Chondrocyte (in vitro differentiated cells): ENCODE measurements at places on chromosomes 2 and 18. TPM values are rescaled to one million over a fixed set of nuclear protein-coding genes. Genes with fewer than 3 reads are reported as not detected.

- DNase-seq = no peak
- H3K4me3 ChIP-seq = no peak overlapping the region
- peaks cover 10% of the 10 kb centered on the region for H3K4me1 ChIP-seq
These were observed 59.4 kb upstream of the NEDD4L start for GRCh38 chr18:57984490-57985115.

GRCh38 chr2:216056739-216057138 lies 24.9 kb downstream of the PECR start:
- H3K27me3 ChIP-seq = no peaks in the 10 kb centered on the region
- DNase-seq = no peak
- H3K4me3 ChIP-seq = no peak overlapping the region
- peaks cover 11% of the 10 kb centered on the region for H3K4me1 ChIP-seq

DNA sequence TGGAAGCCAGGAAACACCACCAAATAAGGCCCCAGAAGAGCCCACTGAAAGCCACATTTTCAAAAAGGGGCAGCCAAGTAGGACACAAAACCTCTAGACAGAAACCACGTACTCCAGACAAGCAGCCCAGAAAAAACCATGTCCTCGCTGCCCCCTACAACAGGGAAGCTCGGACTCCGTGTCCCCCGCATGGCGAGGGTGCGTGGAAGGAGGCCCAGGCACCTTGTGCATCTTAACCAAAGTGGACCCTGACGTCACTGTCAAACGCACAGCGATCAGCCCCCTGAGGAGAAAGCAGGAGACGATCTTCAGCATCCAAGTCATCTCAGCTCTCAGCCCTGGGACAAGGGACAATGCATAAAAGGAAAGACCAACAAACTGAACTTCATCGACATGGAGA lies 168.4 kb downstream of the EIPR1 start:
- no peak for DNase-seq
- H3K36me3 ChIP-seq = peaks cover 2% of the 10 kb centered on the region
- H3K27ac ChIP-seq = no peak overlapping the region

- no peak overlapping the region for H3K27ac ChIP-seq
- no peaks in the 10 kb centered on the region for H3K4me1 ChIP-seq
- DNase-seq = no peak
These were observed 43.2 kb upstream of the NOSTRIN start for GRCh38 chr2:168758970-168759820.

Gene TOGARAM2
- total RNA-seq = 0.07 to 0.72 TPM (median 0.49 TPM) in 3 replicates

GRCh38 chr2:54967269-54967668 lies 83.0 kb downstream of the RTN4 start:
- H3K36me3 ChIP-seq = peaks cover 26% of the 10 kb centered on the region
- H3K27ac ChIP-seq = peak overlapping the region; percentile 49
- H3K27me3 ChIP-seq = no peaks in the 10 kb centered on the region
- peaks cover 49% of the 10 kb centered on the region for H3K4me1 ChIP-seq
- no peak overlapping the region for H3K4me3 ChIP-seq
- DNase-seq = no peak

- H3K27ac ChIP-seq = no peak overlapping the region
- peaks cover 9% of the 10 kb centered on the region for H3K36me3 ChIP-seq
- H3K27me3 ChIP-seq = peaks cover 2% of the 10 kb centered on the region
These were observed 131.8 kb downstream of the TWIST2 start for GRCh38 chr2:238979636-238980035.

Gene COLEC11
- not detected in 3 replicates for total RNA-seq

- DNase-seq = no peak
- H3K27ac ChIP-seq = no peak overlapping the region
- peaks cover 34% of the 10 kb centered on the region for H3K4me1 ChIP-seq
- no peaks in the 10 kb centered on the region for H3K27me3 ChIP-seq
These were observed 286.3 kb downstream of the PIEZO2 start for GRCh38 chr18:10863026-10863425.

Gene C2orf49
- 14.9 to 15.3 TPM (median 14.9 TPM) in 3 replicates for total RNA-seq

Gene SLC9A4
- not detected in 3 replicates for total RNA-seq

DNA sequence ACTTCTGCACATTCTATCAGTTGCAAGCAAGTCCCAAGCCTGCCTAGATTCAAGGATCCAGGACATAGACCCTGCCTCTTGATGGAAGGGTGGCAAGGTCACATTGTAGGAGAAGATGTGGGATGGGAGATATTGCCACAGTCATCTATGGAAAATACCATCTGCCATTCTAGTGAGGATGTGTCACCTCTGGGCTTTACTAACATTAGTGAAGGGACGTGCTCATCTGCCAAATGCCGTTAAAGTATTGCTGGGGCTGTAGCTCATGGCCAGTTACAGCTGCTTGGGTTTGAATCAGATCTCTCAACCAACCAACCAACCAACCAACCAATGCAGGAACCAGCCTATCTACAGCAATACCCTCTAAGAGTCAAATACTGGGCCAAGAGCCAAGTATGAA lies 49.0 kb downstream of the E2F6 start:
- H3K36me3 ChIP-seq = peaks cover 5% of the 10 kb centered on the region
- H3K4me1 ChIP-seq = peaks cover 15% of the 10 kb centered on the region
- H3K27ac ChIP-seq = no peak overlapping the region
- H3K4me3 ChIP-seq = no peak overlapping the region

Gene LGALSL
- 12.2 to 26.3 TPM (median 25.0 TPM) in 3 replicates for total RNA-seq

Gene MYO3B
- total RNA-seq = not detected in 3 replicates

- H3K27ac ChIP-seq = no peak overlapping the region
- H3K36me3 ChIP-seq = no peaks in the 10 kb centered on the region
- no peak for DNase-seq
- no peaks in the 10 kb centered on the region for H3K27me3 ChIP-seq
- H3K4me3 ChIP-seq = no peak overlapping the region
These were observed 6.7 kb downstream of the ZNF521 start for GRCh38 chr18:25345081-25345866.

DNA sequence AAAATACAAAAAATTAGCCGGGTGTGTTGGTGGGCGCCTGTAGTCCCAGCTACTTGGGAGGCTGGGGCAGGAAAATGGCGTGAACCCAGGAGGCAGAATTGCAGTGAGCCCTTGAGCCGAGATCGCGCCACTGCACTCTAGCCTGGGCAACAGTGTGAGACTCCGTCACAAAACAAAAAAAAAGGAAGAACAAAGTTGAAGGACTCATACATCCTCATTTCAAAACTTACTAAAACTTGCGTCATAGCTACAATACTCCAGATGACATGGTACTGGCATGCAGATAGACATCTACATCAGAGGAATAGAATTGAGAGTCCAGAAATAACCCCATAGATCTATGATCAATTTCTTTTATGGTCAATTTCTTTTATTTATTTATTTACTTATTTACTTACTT lies 13.6 kb upstream of the CYP27C1 start:
- no peak overlapping the region for H3K4me3 ChIP-seq
- peaks cover 7% of the 10 kb centered on the region for H3K36me3 ChIP-seq
- H3K27me3 ChIP-seq = no peaks in the 10 kb centered on the region
- no peak for DNase-seq
- H3K4me1 ChIP-seq = peaks cover 4% of the 10 kb centered on the region
- H3K27ac ChIP-seq = no peak overlapping the region

Gene IFIH1
- total RNA-seq = 1.8 to 4.2 TPM (median 2.1 TPM) in 3 replicates

- H3K27ac ChIP-seq = peak overlapping the region; percentile 99
- H3K27me3 ChIP-seq = no peaks in the 10 kb centered on the region
- H3K36me3 ChIP-seq = no peaks in the 10 kb centered on the region
- DNase-seq = no peak
These were observed 5.1 kb upstream of the PAX8 start for GRCh38 chr2:113283704-113284284.

Gene SLC14A1
- 0.25 TPM in 1 of 3 replicates, not detected in the others for total RNA-seq

Gene SEH1L
- total RNA-seq = 34.1 to 37.5 TPM (median 36.3 TPM) in 3 replicates

DNA sequence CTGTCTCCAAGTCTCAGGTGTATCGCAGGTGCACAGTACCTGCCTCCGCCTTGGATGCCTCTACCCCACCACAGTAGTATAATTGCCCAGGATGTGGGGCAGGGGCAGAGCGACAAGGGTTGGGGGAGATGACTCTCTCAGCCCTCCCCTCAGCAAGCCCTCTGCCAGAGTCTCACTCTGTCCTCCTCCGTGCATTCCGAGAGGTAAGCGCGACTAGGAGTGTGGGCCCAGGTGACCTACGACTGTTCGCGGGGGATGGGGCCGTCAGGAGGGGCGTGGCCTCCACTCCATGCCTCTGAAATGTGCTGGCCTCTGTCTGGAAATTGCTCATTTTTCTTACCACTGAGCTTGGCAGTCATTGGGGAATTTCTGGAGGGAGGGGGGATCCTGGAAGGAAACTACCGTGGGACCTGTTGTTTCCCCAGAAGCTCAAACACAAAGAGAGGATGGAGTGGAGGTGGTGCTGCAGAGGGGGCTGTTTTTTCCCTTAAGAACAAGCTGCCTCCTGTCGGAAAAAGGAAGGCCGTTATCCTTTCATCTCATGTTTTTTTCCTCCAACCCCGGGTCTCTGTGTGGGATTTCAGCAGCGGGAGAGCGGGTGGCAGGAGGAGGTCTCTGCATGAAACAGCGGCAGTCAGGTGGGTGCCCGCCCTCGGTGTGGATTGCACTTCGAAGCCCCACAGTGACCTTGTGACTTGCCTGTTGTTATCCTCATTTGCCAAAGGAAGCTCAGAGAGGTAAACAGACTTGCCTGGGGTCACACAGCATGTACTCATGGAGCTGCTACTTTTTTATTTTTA lies 13.0 kb upstream of the RALB start:
- no peaks in the 10 kb centered on the region for H3K27me3 ChIP-seq
- H3K36me3 ChIP-seq = no peaks in the 10 kb centered on the region
- peaks cover 26% of the 10 kb centered on the region for H3K4me1 ChIP-seq
- no peak overlapping the region for H3K4me3 ChIP-seq
- peak overlapping the region; percentile 32 for H3K27ac ChIP-seq

DNA sequence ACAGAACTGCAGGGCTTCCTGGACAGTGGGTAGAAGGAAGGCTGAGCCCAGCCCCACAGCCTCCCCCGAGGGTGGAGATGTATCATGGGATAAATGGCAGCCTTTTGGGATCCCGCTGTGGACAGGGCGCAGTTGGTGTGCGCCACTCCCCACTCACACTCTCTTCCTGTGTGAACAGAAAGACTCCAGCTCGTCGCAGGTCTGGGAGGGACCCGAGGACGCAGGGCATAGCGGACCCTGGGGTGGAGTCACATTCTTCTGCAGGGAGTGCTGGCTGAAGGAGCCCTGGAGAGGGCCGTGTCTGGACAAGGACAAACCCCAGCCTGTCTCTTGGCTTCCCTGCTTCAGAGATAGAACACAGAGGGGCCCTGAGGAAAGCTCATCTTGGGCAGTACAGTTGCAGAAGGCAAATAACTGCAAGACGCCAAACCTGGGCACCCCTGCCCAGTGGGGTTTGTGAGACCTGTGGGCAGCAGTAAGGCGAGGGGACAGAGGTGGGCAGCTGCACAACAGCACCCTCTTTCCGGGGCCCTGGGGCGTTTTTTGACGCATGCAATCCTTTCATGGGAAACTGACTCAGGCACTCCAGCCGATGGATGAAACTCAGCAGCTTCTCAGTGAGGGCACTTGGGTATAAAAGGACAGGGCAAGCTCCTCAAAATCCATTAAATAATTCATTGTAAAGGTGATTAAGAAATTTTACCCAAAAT lies 101.9 kb downstream of the USP40 start:
- peak; percentile 74 for DNase-seq
- H3K27me3 ChIP-seq = no peaks in the 10 kb centered on the region
- H3K4me1 ChIP-seq = peaks cover 1% of the 10 kb centered on the region
- H3K36me3 ChIP-seq = peaks cover 35% of the 10 kb centered on the region
- no peak overlapping the region for H3K27ac ChIP-seq

DNA sequence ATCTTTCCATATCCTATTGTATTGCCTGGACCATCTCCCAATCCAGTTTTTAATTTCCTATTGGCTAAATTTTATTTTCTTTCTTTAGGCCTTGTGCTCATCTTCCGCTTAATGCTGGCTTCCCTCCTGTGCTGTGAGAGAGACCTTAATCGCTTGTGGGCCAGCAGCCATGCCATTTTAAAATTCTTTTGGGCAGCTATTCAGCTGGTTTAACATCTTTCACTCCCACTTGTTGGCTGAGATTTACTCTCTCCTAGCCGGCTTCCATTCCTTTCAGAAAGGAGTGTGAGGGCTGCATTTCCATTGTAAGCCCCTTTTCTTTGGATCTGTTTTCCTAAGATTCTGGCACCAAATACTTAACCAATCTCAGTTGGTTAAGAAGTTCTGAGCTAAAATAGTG lies 140.9 kb upstream of the RASGRP3 start:
- peaks cover 36% of the 10 kb centered on the region for H3K36me3 ChIP-seq
- DNase-seq = no peak
- H3K4me3 ChIP-seq = no peak overlapping the region
- peaks cover 4% of the 10 kb centered on the region for H3K4me1 ChIP-seq
- H3K27me3 ChIP-seq = no peaks in the 10 kb centered on the region

- no peak for DNase-seq
- peak overlapping the region; percentile 9 for H3K27ac ChIP-seq
- H3K27me3 ChIP-seq = no peaks in the 10 kb centered on the region
- H3K36me3 ChIP-seq = peaks cover 3% of the 10 kb centered on the region
- H3K4me3 ChIP-seq = no peak overlapping the region
These were observed 40.5 kb upstream of the POLE4 start for GRCh38 chr2:74917702-74918619.

GRCh38 chr2:203786549-203787351 lies 80.3 kb downstream of the CD28 start:
- H3K27ac ChIP-seq = no peak overlapping the region
- no peak for DNase-seq
- H3K4me3 ChIP-seq = no peak overlapping the region
- H3K27me3 ChIP-seq = no peaks in the 10 kb centered on the region
- H3K4me1 ChIP-seq = peaks cover 50% of the 10 kb centered on the region
- no peaks in the 10 kb centered on the region for H3K36me3 ChIP-seq

- no peak overlapping the region for H3K27ac ChIP-seq
- no peak for DNase-seq
- peaks cover 2% of the 10 kb centered on the region for H3K36me3 ChIP-seq
- peaks cover 5% of the 10 kb centered on the region for H3K4me1 ChIP-seq
These were observed 46.7 kb downstream of the TMEM185B start for GRCh38 chr2:120176526-120176925.
